Astrocyte of the hippocampus (primary cell): ENCODE measurements at places on chromosomes 3 and 15.

DNA sequence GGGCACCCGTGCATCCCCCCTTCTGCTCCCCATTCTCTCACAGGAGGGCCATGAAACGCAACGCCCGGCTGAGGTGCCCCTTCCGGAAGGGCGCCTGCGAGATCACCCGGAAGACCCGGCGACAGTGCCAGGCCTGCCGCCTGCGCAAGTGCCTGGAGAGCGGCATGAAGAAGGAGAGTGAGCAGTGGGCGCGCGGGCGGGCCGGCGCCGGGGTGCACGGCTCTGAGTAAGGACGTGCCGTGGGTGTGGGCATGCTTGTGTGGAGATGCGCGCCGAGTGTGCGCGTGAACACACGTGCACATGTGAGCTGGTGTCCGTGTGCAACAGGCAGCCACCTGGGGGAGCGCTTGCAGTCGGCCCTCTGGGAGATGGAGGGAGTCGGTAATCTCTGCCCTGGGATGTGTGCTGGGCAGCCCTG lies 28.1 kb downstream of the NR1I2 start:
- peak; percentile 61 for DNase-seq

GRCh38 chr3:13136426-13136825 lies 63.2 kb upstream of the IQSEC1 start:
- no peak for DNase-seq

DNA sequence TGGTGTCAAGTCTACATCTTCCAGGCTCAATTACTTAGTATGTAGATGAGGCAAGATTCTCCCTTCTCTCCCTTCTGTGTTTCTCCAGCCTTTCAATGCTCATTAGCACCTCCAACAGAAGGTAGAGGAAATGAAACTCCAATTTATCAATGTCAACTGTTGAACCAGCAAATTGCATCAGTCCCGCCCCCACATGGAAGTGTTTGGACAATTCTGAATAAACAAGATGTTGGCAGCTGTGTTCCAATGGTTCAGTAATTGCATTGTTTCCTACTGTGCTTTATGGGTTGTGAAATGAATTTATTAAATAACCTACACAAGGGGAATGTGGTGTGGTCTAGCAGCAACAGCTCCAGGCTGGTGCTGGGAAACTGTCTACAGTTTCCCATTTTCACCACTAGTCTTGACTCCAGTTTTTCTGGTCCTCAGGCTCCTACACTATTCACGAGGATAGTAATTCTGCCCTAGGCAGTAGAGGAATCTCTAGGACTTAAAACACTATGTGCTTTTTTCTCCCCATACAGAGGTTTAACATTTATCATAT lies 91.9 kb downstream of the MB21D2 start:
- DNase-seq, result peak; percentile 60

DNA sequence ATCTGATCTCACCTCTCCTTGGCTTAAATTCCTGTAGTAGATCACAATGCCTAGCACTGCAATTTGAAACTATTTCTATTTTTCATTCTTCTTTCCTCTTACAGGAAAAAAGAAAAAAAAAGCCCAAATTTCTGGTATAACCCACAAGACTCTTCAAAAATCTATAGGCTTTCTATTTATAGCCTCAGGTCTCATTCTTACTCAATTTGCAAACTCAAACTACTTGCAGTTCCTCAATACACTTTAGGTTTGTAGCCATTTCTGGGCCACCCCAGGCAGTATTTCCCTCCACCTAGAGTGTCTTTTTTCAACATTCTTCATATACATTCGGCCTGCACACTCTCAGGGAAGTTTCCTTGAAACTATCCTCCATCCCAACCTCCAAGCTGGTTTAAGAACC lies 169.0 kb downstream of the TBC1D5 start:
- DNase-seq, result no peak

DNA sequence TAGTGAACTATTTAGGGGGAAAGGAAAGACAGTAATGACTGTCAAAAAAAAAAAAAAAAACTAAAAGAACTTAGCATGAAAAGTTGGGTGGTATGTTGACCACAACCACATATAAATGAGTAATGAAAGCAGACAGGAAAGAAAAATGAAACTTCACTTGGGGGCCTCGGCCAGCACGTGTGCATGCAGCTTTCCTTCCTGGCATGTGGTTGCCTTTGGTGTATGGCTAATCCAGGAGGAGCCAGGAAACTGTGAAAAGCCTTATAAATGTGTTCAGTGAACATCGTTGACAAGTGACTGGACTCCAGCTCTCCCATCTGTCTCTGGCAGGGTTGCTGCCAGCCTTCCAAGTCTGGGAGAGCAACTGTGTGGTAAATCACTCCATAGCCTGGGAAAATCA lies 195.1 kb downstream of the DTWD1 start:
- peak; percentile 68 for DNase-seq

GRCh38 chr15:75104804-75105557 lies 81.6 kb downstream of the PPCDC start:
- DNase-seq, result peak; percentile 87

GRCh38 chr3:13501521-13501920 lies 21.4 kb downstream of the HDAC11 start:
- DNase-seq, result no peak

DNA sequence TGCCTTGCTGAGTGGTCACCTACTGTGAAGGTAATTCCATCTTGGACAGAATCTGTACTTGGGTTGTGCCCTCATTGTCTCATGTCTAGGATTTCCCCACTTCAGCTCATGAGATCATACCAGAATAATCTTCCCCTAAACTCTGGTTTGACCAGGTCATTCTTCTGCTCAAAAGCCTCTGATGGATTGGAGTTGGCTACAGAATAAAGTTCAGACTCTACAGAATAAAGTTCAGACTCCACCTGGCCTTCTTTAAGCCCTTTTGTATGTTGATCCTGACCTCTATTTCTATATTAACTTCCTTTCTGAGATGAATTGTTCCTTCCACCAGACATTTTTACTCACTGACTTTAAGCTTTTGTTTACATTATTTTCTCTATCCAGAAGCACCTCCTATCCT lies 6.4 kb upstream of the GLCE start:
- DNase-seq, result no peak

DNA sequence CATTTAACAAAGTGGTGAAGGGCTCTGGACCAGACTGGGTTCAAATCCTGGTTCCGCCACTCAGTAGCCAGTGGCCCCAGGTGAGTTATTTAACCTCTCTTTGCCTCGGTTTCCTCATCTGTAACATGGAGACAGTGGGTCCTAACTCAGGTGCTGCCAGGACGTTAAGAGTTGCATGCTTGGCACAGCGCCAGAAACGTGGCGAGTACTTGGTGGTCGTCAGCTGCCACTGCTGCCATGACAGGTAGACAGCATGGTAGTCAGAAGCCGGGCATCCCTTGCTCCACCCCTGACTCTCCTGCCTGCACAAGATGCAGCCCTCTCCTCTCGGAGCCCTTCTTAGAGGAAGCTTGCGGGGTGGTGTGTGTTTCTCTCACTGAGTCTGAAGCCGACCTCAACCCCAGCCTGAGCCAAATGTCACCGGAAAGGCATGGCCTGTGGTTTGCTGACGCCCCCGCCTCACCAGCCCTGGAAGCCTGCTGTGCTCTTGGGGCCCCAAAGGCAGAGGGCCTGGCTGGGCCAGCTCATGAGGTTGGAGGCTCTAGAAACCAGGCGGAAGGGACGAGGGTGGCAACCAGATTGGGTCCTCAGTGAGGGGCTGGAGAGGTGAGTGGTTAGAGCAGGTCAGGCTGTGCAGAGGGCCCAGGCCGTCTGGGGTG lies 160.8 kb upstream of the TLE3 start:
- no peak for DNase-seq

DNA sequence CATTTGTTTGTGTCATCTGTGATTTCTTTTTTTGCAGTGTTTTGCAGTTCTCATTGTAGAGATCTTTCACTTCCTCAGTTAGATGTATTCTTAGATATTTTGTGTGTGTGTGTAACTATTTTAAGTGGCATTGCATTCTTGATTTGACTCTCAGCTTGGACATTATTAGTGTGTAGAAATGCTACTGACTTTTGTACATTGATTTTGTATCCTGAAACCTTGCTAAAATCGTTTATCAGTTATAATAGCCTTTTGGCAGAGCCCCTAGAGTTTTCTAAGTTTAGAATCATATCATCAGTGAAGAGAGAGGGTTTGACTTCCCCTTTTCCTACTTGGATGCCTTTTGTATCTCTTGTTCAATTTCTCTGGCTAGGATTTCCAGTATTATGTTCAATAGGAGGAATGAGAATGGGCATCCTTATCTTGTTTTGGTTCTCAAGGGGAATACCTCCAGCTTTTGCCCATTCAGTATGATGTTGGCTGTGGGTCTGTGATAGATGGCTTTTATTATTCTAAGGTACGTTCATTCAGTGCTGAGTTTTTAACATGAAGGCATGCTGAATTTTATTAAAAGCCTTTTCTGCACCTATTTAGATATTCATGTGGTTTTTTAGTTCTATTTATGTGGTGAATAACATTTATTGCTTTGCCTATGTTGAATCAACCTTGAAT lies 211.7 kb downstream of the MBNL1 start:
- DNase-seq, result no peak

- DNase-seq, result no peak
Observed at GRCh38 chr15:80485370-80486164, 81.4 kb downstream of the ARNT2 start.

DNA sequence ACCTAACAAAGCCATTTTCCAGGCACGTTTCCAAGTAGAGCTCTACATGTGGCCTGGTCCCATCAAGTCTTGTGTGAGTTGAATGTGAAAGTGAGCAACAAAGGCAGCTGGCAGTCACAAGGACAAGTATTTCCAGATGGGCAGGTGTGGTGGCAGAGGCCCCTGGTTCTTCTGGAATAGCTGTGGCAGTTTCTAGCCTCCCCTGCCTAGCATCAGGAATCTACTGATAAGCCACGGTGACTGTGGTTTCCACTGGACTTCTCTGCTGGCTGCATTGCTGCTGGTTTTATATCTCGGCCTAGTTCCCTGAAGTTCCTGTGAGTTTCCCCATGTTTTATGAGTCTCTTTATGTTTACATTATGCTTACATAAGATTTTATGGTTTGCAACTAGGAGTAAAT lies 117.7 kb downstream of the GOLIM4 start:
- DNase-seq, result peak; percentile 13

- no peak for DNase-seq
Observed at GRCh38 chr15:68097029-68097428, 42.9 kb downstream of the PIAS1 start.

GRCh38 chr3:98892263-98892662 lies 9.2 kb downstream of the DCBLD2 start:
- peak; percentile 22 for DNase-seq

DNA sequence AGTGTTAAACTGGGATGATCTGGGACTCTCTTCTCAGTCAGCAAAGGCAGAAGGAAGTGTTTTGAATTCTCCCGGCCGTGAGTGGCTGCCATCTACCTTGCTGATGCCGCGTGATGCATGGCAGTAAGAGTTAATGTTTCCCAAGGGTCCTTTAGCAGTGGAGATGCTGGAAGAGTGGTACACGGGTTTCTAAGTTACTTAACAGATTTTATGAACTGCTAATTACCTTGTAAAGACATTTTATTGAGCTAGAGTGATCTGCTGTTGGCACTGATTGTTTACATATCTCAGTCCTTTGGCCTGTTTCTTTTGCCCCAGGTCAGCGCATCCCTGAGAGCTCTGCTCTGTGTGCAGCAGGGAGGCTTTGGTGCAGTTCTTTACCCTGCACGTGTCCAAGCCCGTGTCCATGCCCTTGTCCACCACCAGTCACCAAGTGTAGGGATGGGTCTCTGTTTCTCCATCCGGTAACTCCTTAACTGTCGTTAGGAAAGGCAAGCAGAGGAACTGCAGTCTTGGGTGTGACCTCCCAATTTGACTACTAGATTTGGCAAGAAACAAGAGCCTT lies 172.3 kb downstream of the SLCO3A1 start:
- DNase-seq, result no peak

DNA sequence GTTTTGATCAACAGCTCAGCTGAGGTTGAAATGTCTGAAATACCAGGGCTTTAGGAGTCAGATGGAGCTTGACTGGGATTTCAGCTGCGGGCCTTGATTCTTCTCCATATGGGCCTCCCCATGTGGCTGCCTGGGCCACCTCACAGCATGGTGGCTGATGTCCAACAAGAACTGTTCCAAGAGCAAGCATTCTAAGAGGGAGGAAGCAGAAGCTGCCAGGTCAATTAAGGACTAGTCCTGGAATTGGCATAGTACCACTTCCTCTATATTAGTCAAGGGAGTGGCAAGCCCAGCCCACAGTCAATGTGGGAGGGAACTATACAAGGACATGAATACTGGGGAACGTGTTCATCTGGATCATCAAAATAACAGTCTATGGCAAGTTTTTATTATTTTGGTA lies 181.7 kb upstream of the ANKRD28 start:
- DNase-seq, result peak; percentile 21

GRCh38 chr3:158058495-158059130 lies 47.6 kb downstream of the SHOX2 start:
- no peak for DNase-seq

GRCh38 chr3:123373474-123373987 lies 75.4 kb downstream of the ADCY5 start:
- DNase-seq, result no peak

DNA sequence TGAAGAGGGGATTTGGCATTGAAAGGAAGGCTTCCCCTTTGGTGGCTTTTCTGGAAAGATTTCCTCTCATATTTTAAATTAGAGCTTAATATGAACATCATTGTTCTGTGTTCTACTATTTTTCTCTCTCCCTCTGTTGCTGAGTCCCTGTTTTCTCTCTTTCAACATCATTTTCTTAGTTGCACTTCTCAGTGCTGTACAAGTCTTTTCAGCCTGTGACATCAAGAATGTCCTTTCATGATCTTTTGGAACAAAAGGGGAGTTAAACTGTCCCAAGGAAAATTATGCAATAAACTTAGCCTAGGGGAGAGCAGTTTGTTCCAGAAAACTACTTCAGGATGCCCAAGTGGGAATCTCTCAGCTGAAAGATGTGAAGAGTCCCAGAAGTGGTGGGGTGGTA lies 325.1 kb downstream of the IL20RB start:
- DNase-seq, result no peak

DNA sequence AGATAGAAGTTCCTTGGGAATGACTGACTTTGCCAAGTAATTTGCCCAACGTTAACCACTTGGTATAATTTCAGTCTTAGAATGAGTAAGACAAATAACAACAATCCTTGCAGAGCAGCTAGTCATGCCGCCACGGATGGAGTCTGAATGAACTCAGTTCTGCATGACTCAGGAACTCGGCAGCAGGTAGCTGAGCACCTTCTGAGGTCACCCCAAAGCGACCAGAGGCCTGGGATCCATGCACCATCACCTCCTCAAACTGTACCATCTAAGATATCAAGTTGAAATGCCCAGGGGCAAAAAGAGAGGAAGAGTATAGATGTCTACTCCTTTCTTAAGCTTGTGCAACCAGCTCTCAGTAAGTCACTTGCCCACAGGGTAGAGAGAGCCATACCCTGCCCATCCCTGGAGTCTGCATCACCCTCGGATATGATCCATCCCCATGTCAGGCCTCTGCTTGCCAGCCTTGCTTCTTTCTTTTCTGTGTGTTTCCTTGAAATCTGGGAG lies 8.5 kb upstream of the CDCP1 start:
- peak; percentile 65 for DNase-seq

GRCh38 chr15:52261498-52262242 lies 33.9 kb downstream of the MYO5C start:
- peak; percentile 97 for DNase-seq

DNA sequence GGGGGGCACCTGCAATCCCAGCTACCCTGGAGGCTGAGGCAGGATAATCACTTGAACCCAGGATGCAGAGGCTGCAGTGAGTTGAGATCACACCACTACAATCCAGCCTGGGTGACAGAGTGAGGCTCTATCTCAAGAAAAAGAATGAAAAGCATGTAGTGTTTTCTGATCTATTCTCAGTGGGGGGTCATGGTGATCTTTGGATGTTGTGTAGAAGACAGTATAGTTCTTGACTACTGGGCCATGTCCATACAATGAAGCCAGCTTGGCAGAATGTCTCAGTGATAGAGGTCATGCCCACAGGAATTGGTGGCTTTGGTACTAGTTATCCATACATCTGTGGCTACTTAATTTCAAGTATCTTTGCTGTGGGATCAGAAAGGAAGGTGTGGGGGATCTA lies 26.8 kb upstream of the NANOGP8 start:
- DNase-seq, result no peak
